NCI-H226 (cell line): ENCODE measurements at places on chromosomes 2 and 18.

DNA sequence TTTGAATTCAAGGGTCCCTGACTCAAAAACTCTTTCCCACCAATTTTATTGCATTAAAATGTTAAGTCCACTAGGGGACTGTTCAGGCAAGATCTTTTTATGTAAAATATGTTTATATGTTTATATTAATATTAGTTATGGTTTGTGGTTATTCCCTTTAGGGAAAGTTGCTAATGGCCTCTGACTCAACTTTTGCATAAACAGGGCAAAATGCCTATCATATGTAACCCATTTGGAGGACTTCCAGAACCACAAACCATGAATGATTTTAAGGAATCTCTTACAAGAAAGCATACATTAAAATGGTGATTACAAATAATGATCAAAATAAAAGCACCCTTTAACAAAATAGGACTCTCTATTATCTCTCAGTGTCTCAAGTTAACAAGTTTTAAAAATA, 1484.5 kb upstream of the ZEB2 start:
- DNase-seq = peak; percentile 53

GRCh38 chr2:239315308-239315707, 85.5 kb downstream of the HDAC4 start:
- no peak for DNase-seq

- DNase-seq = peak; percentile 13
These were observed 390.9 kb upstream of the VWC2L start for GRCh38 chr2:214019973-214020345.

DNA sequence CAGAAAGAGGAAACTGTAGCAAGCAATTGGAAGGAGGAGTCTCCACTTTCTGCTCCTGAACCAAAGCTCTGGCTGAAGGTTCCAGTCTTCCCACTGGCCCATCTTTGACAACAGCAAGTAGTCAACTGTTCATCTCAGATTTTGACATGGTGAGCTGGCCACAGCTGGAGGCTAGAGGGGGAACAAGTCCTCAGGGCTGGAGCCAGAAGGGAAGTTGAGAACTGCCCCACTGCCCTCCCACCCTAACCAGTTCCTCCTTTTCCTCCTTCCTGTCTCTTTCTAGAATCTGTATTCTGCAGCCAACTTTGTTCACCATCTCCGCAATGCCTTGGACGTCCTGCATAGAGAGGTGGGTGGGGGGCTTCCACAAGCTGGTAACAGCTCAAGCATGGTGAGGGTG, 105.8 kb downstream of the PLB1 start:
- DNase-seq = no peak

DNA sequence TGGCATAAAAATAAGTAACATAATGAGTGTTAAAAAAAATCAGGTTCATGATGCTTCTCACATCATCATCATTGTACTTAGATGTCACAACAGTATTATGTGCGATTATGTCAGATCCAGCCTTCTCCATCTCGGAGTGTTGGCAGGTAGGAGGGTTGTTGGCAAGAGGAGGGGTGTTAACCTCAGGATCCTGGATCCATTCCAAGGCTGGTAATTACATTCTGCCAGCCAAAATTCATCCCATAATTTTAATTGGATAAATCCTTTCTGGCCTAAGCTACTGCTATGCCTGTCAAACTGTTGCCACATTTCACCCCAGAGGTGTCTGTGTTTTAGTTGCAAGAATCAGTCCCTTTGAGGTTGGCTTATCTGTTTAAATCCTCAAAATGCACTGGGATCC, 891 bp upstream of the FTCDNL1 start:
- DNase-seq = no peak

GRCh38 chr2:186308347-186308746, 177.7 kb upstream of the ZC3H15 start:
- peak; percentile 3 for DNase-seq

- DNase-seq = no peak
These were observed 2.2 kb downstream of the NOL4 start for GRCh38 chr18:34222307-34223163.

- no peak for DNase-seq
These were observed 11.2 kb downstream of the GAREM2 start for GRCh38 chr2:26184121-26184520.

DNA sequence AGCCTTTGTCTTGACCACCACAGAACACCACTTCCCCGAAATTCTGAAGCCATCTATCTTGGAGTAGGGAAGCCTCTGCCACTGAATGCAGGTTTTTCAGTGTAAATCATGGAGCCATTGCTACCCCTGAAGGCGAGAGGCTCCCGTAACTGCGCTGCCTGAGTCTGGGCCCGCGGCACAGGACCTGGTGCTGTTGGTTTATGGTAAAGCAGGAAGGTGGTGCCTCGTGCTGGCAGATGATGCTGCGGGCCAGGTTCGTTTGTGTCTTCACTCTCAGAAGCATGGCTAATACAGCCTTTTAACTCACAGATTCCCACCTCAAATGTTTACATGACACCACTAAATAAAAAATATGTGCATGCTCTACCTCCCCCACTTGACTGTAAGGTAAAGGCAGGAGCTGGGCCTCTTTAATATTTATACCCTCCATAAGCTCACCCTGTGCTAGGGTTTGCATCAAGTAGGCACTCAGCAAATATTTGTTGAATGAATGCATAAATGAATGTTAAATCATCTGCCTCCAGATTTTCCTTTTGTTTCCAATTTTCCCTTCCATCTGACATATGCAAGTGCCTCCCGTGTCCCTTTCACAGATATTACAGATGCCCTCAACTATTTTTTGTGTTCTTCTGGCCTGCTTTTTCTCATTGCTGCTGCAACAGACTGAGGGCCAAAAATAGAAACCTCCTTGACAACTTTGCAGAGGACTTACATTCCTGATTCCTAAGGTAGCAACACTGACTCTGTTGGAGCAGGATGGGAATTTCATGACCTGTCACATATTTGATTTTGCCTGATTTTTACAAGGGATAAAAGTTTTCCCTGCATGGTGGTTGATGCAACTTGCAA, 83.5 kb upstream of the CPO start:
- DNase-seq = no peak

DNA sequence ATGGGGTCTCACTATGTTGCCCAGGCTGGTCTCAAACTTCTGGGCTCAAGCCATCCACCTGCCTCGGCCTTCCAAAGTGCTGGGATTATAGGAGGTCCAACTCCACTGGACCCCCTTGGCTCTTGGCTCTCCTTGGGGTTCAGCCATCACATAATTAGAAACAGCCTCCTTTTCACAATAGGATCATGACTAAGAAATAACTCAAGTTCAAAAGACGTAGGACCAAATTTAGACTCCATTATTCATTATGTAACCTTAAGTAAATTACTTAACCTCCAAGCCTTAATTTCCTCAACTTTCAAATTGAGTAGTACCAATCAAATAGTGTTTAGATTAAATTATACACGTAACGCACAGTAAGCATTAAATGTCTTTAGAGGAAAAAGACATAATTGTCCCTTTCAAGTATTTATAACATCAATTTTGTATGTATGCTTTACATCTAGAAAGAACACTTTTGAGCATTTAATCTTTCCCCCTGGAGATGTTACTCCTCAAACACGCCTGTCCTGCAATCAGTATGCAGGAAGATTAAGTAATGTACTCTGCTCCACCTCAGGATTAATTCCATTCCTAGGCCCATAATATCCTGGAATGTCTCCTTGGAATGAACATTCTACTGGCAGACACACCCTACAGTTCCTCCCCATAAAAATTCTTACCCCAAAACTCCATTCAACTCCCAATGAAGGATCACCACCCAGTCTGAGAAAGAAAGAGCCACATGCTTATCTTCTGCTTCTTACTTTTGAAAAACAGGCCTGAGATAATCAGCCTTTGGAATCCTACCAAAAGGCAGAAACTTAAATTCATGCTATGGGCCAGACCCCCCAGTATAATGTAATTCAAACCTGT, 49.1 kb downstream of the COBLL1 start:
- DNase-seq = peak; percentile 93

GRCh38 chr2:213015387-213016165, 135.8 kb downstream of the IKZF2 start:
- DNase-seq = no peak

GRCh38 chr2:28233164-28233676, 159.4 kb upstream of the FOSL2 start:
- DNase-seq = peak; percentile 6

DNA sequence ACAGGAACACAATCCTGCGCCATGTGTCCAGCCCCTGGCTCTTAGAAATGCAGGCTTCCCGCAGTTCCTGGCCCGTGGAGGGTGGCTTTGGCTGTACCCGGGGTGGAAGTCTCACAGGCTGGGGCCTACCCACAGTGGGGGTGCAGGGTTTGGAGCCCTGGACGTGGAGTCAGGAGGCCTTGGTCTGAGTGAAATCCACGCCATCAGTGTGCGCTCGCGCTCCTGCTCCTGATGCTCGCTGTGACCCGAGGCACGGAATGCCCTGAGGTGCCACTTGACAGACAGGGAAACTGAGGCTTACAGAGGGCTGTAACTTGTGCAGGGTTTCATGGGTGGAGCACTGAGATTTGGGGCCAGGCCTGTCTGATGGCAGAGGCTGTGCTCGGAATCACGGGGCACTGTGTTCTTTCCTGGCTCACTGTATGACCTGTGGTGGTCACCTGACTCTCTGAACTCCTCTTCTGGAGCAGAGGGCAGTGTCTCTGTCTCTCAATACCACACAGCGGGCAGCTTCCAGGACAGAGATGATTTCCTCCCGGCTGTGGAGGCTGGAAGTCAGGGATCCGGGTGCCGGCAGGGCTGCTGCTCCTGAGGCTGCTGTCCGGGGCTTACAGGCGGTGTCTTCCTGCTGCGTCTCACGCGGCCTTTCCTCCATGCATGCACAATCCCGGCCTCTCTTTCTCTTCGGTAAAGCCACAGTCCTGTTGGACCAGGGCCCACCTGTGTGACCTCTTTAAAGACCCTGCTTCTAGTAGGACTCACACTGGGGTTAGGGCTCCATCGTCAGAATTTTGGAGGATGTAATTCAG, 25.9 kb upstream of the ALLC start:
- DNase-seq = no peak

- DNase-seq = no peak
These were observed 7.7 kb downstream of the ITSN2 start for GRCh38 chr2:24352664-24353063.

- peak; percentile 40 for DNase-seq
These were observed 8.7 kb upstream of the RPRD1A start for GRCh38 chr18:36075862-36076587.

- DNase-seq = no peak
These were observed 6.0 kb downstream of the ENOSF1 start for GRCh38 chr18:706405-706804.

- DNase-seq = no peak
These were observed 220.4 kb downstream of the VAPA start for GRCh38 chr18:10134204-10134603.

DNA sequence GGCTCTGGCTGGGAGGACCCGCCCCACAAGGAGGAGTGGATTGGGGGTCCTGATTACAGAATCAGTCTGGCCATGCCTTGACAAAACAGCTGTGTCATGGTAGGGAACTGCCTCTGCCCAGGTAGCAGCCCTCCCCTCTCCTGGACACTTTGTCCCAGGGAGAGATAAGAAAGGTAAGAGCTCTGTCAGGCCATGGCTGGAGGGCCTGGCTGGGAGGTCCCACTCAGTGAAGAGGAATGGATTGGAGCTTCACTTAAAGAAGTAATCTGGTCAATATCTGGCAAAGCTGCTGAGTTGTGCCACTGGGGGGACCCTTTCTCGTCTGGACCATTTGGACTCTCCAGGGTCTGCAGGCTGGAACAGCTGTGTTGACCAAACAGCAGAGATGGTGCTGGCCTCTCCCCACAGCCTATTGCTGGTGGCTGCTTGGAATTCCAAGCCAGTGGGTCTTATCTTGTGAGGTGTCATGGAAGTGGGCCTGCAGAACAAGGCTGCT, 75.4 kb downstream of the EPC2 start:
- DNase-seq = no peak
